Left kidney (tissue), 8 donors: ENCODE measurements at places on chromosomes 13 and 19.

DNA sequence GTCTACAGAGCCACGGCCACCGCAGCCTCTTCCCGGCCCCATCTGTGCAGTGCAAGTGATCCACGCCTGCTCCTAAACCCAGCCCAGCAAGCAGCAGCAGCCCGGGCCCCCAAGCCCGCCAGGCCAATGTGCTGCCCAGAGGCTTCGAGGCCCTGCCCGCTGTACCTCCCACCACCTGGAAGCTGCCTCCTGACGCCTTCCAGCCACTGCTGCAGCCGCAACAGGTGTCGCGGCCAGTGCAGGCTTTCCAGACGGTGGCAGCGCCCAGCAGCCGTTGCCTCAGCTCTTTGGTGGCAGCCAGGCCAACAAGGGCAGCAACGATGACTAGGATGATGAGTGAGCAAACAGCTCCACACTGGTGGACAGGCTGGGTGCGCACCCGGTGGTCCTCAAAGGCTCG lies 50.2 kb upstream of the TPM4 start:
- no peak for DNase-seq

GRCh38 chr13:41601718-41602445 lies 144.5 kb downstream of the RGCC start:
- DNase-seq = no peak

- peak; percentile 87 for DNase-seq
These were observed 7.3 kb downstream of the RPS16 start for GRCh38 chr19:39428283-39429112.

- DNase-seq = no peak
These were observed 41.9 kb downstream of the CDK8 start for GRCh38 chr13:26295812-26296211.

DNA sequence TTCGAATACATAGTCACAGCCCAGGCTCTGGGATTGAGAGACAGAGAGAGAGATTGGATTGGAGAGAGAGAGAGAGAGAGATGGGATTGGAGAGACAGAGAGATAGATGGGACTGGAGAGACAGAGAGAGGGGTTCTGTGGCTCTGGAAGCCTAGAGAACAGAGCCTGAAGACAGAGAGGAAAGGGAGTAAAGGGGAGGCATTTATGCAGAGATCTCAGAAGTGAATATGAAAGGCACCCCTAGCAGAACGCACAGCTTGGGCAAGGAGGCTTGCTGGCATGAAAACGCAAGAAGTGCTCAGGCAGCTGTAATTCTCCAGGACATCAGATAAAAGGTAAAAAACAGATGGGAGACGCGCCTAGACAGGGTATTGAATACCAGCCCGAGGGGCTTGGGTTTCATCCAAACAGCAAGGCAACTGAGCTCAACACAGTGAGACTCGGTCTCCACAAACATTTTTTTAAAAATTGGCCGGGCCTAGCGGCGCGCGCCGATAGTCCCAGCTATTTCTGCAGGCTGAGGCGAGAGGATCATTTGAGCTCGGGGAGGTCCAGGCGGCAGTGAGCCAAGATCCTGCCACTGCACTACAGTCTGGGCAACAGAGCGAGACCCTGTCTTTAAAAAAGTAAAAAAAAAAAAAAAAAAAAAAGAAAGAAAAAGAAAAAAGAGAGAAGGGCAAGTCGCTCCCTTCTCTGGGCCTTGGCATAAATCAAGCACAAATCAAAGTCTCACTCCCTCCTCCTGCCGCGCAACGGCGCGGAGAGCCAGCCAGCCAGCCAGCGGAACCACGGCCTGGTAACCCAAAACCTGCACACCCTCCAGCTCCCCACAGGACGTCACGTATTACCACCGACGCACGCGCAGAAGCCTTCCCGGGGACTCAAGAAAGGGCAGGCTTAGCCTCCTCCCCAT lies 774 bp upstream of the PPP2R1A start:
- DNase-seq = no peak

DNA sequence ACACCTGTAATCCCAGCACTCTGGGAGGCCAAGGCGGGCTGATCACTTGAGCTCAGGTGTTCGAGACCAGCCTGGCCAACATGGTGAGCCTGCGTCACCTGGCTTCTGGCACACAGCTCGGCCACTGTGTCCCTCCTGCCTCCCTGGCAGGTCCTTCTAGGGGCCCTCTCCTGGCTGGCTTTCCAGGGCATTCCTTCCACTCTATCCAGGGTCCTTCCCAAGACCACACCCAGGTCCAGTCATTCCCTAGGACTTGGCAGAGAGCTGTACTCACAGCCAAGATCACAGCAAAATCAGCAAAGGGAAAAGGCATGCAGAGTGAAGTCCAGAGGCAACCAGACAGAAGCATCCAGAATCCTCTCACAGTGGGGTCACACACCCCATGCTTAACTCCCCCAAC lies 9.7 kb upstream of the HSH2D start:
- DNase-seq = no peak

- DNase-seq = no peak
These were observed 594 bp downstream of the ZNF559 start for GRCh38 chr19:9324584-9324962.

DNA sequence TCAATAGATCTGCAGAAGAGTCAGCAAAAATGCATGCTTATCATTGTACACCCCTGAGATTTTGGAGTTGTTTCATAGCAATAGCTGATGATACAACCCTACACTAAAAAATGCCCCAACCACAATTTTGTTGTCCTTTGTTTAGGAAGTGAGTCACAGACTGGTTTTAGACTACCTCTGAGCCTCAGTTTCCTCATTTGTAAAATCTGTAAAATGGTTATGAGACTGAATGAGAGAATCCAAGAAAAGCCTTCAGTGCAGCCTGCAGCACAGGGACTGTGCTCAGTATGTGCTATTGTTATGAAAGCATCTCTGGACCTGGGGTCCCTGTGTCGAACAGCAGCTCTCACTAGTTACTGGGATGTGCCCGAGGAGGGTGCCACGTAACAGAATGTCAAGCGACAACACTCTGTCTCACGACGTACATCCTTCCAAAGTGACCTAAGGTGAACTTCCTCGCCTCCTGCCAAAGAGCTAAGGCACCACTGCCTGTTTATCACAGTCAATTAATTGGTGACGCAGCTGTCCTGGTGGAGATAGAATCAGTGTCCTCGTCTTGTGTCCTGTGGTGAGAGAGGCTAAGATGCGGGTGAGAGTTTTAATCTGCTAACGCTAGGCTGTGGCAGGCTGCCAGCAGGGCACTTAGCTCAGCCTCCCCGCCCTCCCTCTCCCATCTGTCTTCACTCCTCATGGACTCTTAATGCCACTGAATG lies 18.1 kb downstream of the DHRS12 start:
- DNase-seq = no peak

DNA sequence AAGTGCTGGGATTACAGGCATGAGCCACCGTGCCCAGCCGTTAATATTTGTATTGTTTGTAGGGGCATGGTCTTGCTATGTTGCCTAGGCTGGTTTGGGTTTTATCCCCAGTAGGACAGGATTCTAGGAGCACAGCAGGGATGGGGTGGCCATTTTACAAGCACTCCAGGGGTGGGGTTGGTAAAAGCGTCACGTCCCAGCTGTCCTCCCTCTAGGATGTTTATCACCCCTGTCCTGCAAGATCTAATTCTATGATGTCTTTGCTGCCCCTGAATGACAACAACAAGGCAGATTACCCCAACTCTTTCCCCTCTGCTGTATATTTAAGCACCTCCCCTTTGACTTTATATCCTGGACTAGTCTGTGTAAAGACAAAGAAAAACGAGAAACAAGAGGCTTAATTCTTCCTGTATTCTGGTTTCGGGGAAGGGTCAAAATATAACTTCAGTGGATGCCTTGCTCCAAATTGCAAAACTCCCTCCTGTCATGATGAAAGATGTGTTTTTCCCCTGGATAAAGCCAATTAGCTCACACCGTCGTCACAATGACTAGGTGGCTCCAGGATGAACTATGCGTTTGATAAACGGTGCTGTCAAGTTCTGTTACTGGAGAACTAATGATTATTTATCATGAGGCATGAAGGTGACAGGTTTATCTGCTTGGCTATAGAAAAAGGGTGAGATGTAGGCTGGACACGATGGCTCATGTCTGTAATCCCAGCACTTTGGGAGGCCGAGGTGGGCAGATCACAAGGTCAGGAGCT lies 27.8 kb upstream of the OR1M1 start:
- DNase-seq = peak; percentile 87

- no peak for DNase-seq
These were observed 5.2 kb downstream of the PPP1R14A start for GRCh38 chr19:38250821-38251563.

GRCh38 chr13:40149611-40150274 lies 494.3 kb downstream of the COG6 start:
- no peak for DNase-seq

DNA sequence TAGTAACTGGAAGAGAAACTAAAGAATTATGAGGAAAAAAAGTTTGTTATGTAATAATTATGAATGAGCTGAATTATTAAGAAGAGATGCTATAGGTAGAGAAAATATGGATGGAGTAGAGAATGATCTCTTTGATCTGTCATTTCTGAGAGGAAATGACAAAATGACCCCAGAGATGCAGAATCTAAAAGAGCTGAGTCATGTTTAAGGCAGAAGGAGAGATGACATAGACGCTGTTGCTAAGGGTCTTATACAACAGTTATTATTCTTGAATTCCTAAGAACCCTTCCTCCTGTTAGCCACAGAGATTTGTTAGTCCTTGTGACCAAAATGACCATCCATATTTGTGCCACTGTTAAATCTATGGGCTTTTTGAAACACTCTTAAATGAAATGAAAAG lies 58.3 kb upstream of the FREM2 start:
- DNase-seq = no peak

- peak; percentile 94 for DNase-seq
These were observed 673 bp downstream of the TEAD2 start for GRCh38 chr19:49361438-49362047.

DNA sequence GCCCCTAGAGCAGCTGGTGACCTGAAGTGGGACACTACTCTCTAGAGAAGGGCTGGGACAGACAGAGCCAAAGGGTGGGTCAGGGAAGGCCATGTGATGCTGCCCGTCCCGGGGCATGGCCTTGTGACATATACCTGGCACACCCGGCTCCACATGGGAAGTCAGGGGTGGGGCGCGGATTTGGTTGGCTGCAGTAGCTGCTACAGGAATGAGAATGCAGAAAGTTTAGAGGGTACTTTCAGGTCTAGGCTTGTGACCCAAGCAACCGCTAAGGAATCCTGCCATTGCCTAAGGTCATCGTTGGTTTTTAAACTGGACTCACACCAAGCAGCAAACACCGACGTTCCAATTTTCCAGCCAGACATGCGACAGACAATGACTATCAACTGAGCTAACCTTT lies 25.9 kb downstream of the RCBTB2 start:
- no peak for DNase-seq

DNA sequence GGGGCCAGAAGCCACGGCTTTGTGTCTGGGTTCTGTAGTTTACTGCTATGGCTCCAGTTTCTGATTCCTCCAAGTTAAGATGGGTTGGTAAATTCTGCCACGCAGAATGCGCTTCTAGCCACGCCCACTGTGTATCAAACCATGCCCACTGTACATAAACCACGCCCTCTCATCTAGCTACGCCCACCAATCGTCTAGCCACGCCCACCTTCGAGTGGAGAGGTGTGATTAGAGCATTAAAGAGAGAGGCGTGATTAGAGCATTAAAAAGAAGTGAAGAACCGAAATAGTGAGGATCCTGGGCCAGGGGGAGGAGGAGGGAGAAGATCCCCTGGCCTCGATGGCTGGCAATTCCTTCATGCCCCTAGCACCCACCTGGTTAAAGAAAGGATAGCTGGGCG lies 43.7 kb upstream of the ADGRE5 start:
- no peak for DNase-seq

DNA sequence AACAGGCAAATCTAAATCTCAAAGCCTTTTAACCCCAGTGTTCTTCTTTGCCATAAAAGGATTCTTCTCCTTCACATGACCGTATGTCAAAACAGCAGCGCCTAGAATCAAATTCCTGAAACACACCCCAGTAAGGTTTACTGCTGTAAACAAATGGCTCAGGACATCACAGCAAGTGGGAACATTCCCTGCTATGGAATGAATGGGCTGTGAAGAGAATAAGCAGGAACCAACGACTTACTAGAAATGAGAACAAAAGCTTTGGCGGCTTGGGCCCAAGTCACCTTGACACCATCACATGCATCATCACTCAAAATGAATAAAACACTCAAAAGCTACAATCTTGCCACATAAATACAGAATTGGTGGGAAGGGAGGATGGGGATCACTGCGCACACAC lies 80.4 kb upstream of the SPATA13 start:
- no peak for DNase-seq

DNA sequence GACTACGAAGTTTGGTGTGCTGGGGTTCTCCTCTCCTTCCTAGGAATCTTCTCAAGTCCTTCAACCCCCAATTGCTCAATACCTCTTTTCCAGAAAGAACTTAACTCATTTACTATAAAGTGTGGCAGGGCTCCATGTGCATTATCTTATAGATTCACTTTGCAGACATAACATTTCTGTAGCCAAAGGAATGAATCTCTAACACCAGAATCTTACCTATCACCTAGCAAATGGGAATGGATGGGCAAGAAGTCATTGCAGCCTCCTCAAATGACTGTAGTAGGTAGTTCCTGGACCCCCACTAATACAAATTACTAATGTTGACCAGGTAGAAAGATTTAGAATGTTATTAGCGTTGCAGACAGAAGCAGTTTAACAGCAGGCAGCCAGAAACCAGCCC lies 5.7 kb upstream of the CACNA1A start:
- no peak for DNase-seq
